ENCODE measurements at places on chromosomes 13 and 19. TPM values are rescaled to one million over a fixed set of nuclear protein-coding genes. Genes with fewer than 3 reads are reported as not detected.

- H3K4me3 ChIP-seq, result no peak overlapping the region
- DNase-seq, result no peak
- H3K27me3 ChIP-seq, result no peaks in the 10 kb centered on the region
- no peaks in the 10 kb centered on the region for H3K36me3 ChIP-seq
These were observed 83.4 kb downstream of the SOX1 start for GRCh38 chr13:112150352-112150751.

DNA sequence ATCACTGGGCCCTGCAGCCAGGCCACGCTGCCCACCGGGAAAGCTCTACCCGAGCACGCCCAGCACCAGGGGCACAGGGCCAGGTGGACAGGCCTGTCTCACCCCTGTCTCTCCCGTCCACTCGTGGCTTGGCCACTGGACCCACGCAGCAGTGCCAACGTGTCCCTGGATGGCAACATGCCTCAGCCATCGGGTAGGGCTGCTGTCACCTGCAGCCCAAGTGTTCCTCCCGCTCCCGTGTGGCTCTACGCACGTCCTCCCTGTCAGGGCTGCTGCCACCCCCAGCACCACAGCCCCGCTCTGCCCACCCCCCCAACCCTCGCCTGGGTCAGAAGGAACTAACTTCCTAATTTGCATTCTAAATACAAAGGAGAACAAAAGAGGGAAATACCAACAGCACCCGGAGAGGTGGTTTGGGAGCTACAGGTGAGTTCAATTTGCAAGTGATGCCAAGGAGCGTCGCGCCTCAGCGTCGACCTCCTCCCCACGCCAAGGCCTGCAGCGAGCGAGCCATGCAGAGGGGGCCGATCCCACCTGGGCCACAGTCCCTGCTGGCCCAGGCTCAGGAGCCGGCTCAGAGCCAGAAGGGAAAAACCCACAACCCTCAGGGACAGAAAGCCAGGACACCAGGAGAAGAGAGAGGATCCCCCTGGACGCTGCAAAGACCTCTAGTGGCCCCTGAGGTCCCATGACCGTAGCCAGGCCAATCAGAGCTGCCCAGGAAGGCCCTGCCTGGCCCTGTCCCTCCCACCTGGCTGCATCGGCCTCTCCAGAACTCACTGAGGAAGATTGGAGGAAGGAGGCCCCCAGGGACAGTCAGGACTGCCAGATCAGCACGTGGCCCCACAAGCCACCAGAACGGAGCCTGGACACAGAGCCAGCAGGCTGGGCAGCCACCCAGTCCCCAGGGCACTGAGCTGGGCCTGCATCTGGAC is 128.4 kb upstream of the SPACA7 start:
- no peak for DNase-seq
- no peak overlapping the region for H3K4me3 ChIP-seq
- H3K27ac ChIP-seq, result no peak overlapping the region
- H3K4me1 ChIP-seq, result no peaks in the 10 kb centered on the region
- H3K27me3 ChIP-seq, result no peaks in the 10 kb centered on the region

The TTYH1 gene
- total RNA-seq, result not detected

DNA sequence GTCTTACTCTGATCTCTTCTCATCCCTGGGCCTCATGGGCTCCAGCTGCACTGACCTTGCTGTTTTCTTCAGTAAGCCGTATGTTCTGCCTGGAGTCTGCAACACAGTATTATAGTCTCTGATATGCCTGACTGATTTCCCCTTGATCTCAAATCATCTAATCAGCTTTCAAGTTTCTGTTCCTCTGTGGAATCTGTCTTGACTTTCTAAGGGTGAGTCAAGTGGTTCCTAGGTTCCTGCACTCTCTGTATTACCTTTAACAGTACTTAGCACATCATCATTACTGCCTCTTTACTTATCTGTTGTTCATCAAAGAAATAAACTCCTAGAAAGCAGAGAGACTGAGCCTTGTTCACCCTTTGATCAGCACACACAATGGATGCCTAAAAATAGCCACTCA is 350.7 kb downstream of the LMO7 start:
- H3K27ac ChIP-seq, result no peak overlapping the region
- H3K4me1 ChIP-seq, result no peaks in the 10 kb centered on the region
- H3K4me3 ChIP-seq, result no peak overlapping the region
- no peaks in the 10 kb centered on the region for H3K36me3 ChIP-seq

DNA sequence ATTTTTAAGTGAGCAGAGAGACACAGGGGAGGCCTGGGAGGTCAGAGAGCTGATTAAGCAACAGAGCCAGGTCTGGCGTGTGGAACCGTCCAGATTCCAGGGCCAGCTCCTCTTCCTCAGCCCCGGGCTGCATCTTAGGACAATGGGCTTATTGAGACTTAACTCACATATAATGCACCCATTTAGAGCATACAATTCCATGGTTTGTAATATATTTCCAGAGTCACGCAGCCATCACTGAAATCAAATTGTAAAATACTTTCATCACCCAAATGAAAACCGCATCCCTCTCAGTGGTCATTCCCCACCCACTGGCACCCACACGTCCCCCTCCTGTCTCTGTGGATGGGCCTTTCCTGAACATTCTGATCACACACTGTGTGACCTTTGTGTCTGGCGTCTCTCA is 2.1 kb upstream of the HMG20B start:
- DNase-seq, result no peak
- no peaks in the 10 kb centered on the region for H3K27me3 ChIP-seq
- no peak overlapping the region for H3K27ac ChIP-seq
- no peaks in the 10 kb centered on the region for H3K4me1 ChIP-seq

GRCh38 chr13:21297447-21297846 is 121.0 kb downstream of the MRPL57 start:
- H3K4me1 ChIP-seq, result peaks cover 6% of the 10 kb centered on the region
- H3K36me3 ChIP-seq, result no peaks in the 10 kb centered on the region
- no peak for DNase-seq
- H3K4me3 ChIP-seq, result peak overlapping the region; percentile 82
- no peaks in the 10 kb centered on the region for H3K27me3 ChIP-seq

DNA sequence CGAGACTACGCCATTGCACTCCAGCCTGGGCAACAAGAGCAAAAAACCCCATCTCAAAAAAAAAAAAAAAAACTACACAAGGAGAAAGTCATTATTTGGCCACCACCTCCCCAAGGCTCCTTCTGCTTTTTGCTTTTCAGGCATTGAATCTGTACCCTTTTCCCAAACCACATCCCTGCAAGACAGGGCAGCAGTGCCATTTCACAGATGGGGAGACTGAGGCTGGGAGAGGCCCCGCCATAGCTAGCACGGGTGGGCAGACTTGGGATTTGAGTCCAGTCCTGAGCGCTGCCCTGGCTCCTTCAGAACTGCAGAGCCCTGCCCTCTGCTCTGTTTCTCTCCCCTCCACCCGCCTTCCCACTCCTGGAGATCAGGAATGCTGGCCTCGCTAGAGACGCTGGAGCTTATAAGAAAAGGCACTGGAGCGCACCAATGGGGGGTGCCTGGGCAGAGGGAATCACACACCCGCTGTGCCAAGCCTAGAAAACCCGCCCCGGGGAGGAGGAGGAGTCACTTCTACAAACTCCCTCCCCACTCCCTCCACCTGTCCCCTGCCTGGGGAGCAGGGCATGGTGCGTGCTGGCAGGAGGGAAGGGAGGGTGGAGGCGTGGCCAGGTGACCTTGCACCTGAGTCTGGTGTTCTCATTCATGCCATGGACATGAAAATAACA is 17.6 kb downstream of the TJP3 start:
- no peaks in the 10 kb centered on the region for H3K36me3 ChIP-seq
- no peak overlapping the region for H3K4me3 ChIP-seq
- no peak for DNase-seq
- H3K4me1 ChIP-seq, result peaks cover 12% of the 10 kb centered on the region

The ZNF223 gene
- total RNA-seq, result 17.6 TPM

- H3K27ac ChIP-seq, result no peak overlapping the region
- H3K4me3 ChIP-seq, result no peak overlapping the region
- H3K27me3 ChIP-seq, result no peaks in the 10 kb centered on the region
- H3K36me3 ChIP-seq, result no peaks in the 10 kb centered on the region
- no peak for DNase-seq
These were observed 51.5 kb upstream of the MRI1 start for GRCh38 chr19:13712767-13713201.

DNA sequence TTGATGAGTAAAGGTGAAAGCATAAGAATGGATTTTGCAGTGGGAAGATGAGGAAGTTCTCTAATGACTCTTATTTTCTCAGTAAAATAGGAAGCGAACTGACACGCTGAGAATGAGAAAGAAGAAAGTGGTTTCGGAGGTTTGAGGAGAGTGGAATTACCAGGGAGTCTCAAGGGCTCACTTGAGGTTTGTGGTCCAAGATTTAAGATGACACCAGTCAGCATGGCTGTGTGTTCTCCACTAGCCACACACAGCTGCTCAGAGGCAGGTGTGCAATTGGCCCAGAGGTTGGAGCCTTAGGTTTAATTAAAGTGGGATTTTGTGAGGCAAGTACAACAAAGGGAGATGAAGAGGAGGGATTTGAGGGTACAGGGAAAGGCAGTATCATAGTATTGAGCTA is 99.6 kb upstream of the NBEA start:
- H3K4me3 ChIP-seq, result no peak overlapping the region
- no peaks in the 10 kb centered on the region for H3K27me3 ChIP-seq
- H3K36me3 ChIP-seq, result no peaks in the 10 kb centered on the region
- H3K4me1 ChIP-seq, result no peaks in the 10 kb centered on the region
- DNase-seq, result no peak
- no peak overlapping the region for H3K27ac ChIP-seq

Data from uterus (tissue), 4 donors.